ENCODE measurements at places on chromosomes 1 and 21. TPM values are rescaled to one million over a fixed set of nuclear protein-coding genes. Genes with fewer than 3 reads are reported as not detected.

DNA sequence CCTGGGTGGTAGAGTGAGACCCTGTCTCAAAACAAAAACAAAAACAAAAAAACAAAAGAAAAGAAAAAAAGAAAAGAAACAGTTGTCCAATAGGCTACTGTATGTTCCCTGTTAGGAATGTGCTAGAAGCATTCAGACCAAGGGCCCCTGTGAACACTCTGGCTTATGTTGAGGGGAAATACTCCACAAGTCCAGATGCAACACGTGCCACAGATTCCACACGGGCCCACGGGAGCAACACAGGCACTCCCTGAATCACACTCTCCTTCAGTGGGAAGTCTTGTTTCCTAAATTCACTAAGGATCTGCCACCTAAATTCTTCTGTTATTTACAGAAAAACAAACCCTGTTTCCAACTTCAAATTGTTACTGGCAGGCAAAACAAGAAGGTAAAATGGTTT is 291.1 kb downstream of the PCP4 start:
- no peak for DNase-seq

GRCh38 chr21:43639470-43640353 is 19.6 kb downstream of the HSF2BP start:
- DNase-seq = no peak

- DNase-seq = no peak
These were observed 141.1 kb upstream of the SAMSN1 start for GRCh38 chr21:14687268-14687625.

Gene VWA5B1
- 2.1 TPM for total RNA-seq

Gene AMY1C
- total RNA-seq = not detected

GRCh38 chr1:104082221-104082620 is 332.5 kb downstream of the AMY1C start:
- DNase-seq = no peak

DNA sequence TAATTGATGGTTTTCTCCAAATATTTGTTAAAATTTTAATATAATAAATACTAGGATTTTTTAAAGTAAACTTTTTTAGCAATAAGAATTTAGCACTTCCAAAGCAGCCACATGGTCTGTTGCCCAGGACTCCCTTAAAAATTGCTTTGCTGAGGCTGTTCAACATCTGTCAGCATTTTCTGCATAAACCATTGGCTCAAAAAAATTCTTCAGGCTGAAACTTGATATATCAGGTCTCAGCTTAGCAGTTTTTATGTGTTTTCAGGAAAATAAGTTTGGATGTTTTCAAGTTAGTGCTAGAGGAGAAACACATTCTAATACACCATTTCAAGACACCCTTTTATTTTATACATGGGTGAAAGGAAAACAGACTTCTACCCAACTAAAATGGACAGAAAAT is 69.1 kb upstream of the C1orf105 start:
- DNase-seq = no peak

DNA sequence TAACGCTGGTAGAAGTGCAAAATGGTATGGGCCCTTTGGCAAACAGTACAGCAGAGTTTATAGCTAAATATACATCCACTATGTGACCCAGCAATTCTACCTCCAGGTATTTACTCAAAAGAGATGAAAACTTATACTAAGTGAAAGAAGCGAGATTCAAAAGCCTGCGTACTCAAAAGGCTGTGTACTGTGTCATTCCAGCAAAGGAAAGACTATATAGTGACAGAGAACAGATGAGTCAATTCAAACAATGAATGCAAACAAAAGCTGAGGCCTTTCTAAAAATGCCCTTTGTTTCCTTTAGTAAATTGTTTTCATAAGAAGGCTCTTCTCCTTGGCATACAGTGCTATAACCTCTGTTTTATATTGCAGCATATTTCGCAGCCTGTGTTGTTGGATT is 268.8 kb upstream of the CSF3R start:
- no peak for DNase-seq

- peak; percentile 16 for DNase-seq
These were observed 14.1 kb downstream of the DPYD start for GRCh38 chr1:97906567-97907241.

GRCh38 chr1:17503146-17503545 is 36.4 kb upstream of the ARHGEF10L start:
- no peak for DNase-seq

Gene UMODL1
- not detected for total RNA-seq

Gene OLFM3
- not detected for total RNA-seq

- no peak for DNase-seq
These were observed 85.0 kb downstream of the PGM1 start for GRCh38 chr1:63678200-63678599.

- no peak for DNase-seq
These were observed 70.9 kb downstream of the TCP10L start for GRCh38 chr21:32514275-32515055.

- no peak for DNase-seq
These were observed 81.2 kb downstream of the TGFB2 start for GRCh38 chr1:218426343-218426657.

GRCh38 chr1:200917291-200917817 is 22.7 kb downstream of the INAVA start:
- DNase-seq = no peak

GRCh38 chr21:33775100-33775828 is 133.0 kb downstream of the ITSN1 start:
- no peak for DNase-seq

Gene PCP4
- total RNA-seq = 3.7 TPM

DNA sequence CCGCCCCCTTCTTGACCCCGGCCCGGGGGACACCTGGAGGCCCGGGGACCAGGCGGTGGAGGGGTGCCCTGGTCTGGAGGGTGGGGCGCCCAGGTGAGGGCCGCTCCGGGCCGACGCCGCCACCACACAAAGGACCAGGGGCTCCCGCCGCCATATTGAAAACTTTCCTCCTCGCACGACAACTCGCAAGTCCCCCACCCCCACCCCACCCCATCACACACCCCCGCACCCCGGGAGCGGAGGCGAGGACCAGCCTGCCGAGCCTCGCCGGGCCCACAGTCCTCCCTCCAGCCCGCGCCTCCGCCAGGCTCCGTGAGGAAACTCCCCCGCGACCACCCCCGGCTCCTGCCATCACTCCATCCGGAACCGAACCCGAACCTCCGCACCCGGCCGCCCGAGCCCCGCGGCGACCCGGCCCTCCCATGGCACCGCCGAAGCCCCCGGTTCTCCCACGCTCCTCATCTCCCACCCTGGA is 733 bp downstream of the KDM5B start:
- DNase-seq = peak; percentile 16

Gene SELENOF
- total RNA-seq = 179 TPM

Gene OR2L8
- not detected for total RNA-seq

- DNase-seq = no peak
These were observed 62.9 kb upstream of the LRRC7 start for GRCh38 chr1:69504730-69505252.

Gene CSF3R
- total RNA-seq = 13.2 TPM

Gene C1orf116
- 45.1 TPM for total RNA-seq

GRCh38 chr1:99457381-99458165 is 188.3 kb upstream of the PALMD start:
- no peak for DNase-seq

DNA sequence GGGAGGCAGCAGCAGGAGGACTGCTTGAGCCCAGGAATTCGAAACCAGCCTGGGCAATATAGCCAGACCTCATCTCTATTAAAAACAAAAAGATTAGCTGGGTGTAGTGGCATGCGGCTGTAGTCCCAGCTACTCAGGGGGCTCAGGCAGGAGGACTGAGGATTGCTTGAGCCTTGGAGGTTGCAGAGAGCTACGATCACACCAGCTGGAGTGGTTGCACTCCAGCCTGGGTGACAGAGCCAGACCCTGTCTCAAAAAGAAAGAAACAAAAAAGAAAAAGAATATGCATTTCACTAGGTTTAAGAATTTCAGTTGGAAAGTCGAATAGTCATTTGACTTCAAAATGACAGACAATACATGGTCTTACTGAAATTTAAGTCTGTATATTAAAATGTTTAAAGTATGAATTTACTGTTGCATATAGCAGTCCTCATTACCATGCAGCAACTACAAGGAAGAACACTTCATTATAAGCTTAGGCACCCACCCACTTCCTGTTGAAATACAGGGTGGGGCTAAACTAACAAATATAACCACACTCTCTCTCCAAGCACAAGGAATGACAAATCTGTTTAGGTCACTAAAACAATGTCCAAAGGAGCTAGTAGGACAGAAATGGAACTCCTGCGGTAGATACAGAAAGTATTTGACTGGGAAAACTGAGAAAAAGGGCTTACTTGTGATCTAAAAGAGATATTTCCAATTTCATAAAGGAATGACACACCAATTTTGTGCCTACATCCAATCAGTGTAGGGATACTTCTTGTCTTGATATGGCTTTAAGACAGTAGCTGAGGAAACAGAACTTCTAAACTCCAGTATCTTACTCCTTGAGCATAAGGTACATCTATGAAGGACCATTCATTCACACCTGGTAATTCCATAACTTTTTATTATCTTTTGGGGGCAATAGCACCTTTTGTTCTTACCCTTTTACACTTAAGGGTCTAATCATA is 44.1 kb downstream of the GPR3 start:
- DNase-seq = peak; percentile 36
